ENCODE measurements at places on chromosomes 2 and 18. TPM values are rescaled to one million over a fixed set of nuclear protein-coding genes. Genes with fewer than 3 reads are reported as not detected.

- DNase-seq = no peak
Observed at GRCh38 chr2:33210626-33211025, 263.9 kb downstream of the LTBP1 start.

DNA sequence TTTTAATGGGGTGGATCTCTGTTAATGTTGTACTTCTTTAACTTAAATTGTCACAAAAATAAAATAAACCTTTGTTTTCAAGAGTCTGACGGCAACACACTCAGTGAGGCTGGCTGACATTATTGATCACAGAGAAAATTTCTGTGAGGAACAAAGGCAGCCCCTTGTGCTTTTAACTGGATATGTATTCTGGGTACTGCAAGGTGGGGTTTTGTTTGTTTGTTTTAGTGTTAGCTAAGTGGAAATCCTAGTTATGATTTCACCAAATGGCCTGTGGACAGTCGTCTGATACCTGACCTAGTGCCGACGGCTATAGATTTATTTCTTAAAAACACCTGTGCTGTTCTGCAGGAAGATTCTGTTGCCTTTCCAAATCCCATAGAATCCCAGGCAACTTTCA, 1329.5 kb upstream of the ZEB2 start:
- DNase-seq = no peak

- no peak for DNase-seq
Observed at GRCh38 chr2:134431838-134432434, 178.1 kb downstream of the MGAT5 start.

DNA sequence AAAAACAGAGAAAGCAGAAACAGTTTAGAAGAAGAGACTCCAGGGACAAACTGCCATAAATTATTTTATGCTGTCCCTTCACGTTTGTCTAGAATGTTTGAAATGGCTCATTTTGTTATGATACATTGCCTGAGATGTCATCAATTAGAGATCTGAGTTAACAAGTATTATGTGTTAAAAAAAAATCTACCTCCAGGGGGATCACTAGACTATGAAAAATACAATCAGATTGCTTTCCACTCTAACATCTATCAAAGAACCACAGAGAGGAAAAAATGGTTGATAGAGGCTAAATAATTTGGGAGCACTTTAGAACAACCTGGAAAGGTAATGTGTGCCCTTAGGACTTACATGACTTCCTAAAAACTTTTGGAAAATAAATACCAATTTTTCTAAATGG, 103.8 kb upstream of the CCDC150 start:
- no peak for DNase-seq

DNA sequence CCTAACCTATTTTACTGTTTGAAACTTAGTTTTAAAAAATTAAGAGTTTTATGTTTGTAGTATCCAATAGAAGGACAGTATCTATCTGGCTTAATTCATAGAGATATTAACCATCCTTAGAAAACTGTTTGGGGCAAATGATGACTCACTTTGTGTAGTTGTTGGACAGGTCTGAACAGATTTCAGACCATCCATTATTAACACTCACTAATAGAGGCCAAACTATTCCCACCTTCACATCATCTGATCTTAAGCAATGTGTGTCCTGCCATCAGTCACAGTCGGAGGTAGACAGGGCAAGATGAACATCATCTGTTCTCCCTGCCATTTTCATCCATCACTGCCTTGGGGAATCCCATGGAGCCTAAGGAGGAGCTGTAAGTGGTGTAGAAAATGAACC, 164.6 kb upstream of the DCC start:
- DNase-seq = no peak

DNA sequence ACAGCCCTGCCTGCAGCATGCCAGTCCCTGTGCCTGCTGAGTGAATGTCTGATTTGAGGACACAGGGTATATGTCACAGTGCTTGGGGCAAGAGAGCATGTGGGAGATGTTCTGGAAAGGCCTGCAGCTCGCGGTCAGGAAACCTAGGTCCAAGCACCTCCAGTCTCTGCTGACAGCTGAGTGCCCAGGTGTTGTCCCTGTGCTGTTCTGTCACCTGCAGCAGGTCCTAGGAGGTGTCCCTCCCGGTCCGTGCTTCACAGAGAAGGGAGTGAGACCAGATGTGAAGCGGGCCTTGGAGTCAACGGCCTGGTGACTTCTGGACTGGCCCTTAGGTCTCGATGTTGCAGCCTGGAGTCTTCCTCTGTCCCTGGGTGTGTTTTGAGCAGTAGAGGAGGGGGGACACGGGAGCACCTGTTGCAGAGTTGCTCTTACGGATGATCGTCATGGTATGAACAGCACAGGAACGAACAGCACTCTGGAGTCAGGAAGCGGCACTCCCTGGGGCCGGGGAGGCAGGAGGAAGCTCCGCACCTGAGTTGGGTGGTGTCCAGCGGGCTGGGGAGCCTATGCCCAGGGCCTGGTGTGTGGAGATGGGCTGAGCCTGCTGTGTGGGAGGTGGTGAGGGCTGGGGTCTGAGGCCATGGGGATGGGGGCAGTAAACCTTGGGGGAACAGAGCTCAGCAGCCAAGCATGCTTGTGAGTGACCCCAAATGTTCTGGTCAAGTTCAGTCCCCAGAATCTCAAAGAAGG, 21.6 kb upstream of the ARHGEF4 start:
- no peak for DNase-seq

- no peak for DNase-seq
Observed at GRCh38 chr2:10477443-10478297, 29.5 kb upstream of the ODC1 start.

COL3A1 gene
- 3,051 TPM for total RNA-seq

SDC1 gene
- 4.7 TPM for total RNA-seq

DGKD gene
- total RNA-seq = 32.3 TPM

CHST9 gene
- total RNA-seq = 8.2 TPM

AQP12B gene
- total RNA-seq = not detected

SPR gene
- 4.1 TPM for total RNA-seq

ANKRD62 gene
- total RNA-seq = 0.10 TPM

Measured in spinal cord (tissue), 10 donors.